Activated naive CD4-positive, alpha-beta T cell treated with anti-CD3 and anti-CD28 coated beads, Interleukin-2, amount 50 U/mL, for 72 hours (primary cell): ENCODE measurements at places on chromosomes 6 and 20.

DNA sequence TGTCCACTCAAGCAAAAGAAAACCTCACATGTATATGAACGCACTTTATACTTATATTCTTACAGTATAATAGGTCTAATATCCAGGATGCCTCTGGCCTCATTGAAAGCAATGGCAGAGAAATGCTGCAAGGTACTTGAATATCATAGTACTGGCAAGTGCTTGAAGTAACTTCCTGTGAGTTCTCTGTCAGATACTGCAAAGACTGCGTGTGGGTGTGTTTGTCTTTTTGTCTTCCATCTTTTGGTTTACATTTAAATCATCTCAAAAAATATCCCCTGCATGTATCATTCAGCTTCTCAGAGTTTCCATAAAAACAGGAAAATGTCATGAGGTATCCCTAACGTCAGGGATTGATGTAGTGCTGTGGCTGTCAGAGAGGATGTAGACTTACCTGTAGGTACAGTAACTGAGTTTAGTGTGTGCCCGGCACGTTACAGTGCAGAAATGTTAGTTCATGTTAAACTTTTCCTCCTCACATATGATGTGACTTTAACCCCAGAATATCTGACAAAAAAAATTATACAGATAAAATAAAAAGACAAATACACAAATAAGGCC lies 184.3 kb downstream of the DST start:
- DNase-seq = no peak

DNA sequence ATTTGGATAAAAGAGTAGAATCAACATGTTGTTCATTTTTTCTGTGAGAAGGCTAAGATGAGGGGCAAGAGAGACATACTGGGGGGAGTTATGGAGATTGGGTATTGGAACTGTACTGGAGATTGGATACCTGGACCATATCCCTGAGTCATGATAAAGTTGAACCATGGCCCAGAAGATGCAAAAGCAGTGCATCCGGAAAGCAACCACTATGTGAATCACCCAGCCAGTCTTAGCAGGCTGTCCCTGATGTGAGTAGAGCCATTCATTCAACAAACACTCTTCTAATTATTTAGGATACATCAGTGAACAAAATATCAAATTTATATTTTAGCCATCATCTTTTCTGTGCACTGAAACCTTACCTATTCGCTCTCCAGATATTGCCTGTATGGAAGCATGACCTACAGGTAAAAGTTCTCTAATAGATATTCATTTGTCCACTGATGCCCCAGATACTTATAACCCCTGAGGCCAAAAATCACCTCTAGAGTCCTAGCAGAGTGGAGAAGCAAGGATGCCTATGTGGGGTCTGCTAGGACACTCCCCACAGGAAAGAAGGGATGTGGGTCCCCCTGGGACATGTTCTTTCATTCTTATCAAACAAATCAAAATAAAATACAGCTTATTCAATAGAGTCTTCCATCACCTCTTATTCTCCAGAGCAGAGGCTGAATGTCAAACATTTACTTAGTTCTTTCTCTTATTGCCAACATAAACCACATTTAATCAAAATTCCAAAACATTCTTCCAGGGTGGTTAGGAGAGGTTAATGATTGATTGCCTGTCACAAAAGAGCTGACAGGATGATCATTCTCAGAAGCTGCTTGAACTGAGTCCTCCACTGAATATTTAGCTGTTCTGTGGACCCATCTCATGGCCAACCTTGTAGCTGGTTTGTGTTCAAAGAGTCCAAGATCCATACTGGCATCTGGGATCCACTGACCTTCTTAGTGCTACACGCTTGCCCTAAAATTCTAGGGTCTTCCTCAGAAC lies 37.0 kb upstream of the PKHD1 start:
- DNase-seq = no peak

- DNase-seq = no peak
Measured at GRCh38 chr6:56552187-56553130, 90.2 kb downstream of the DST start.

GRCh38 chr20:18686696-18687095 lies 98.8 kb downstream of the DTD1 start:
- no peak for DNase-seq

DNA sequence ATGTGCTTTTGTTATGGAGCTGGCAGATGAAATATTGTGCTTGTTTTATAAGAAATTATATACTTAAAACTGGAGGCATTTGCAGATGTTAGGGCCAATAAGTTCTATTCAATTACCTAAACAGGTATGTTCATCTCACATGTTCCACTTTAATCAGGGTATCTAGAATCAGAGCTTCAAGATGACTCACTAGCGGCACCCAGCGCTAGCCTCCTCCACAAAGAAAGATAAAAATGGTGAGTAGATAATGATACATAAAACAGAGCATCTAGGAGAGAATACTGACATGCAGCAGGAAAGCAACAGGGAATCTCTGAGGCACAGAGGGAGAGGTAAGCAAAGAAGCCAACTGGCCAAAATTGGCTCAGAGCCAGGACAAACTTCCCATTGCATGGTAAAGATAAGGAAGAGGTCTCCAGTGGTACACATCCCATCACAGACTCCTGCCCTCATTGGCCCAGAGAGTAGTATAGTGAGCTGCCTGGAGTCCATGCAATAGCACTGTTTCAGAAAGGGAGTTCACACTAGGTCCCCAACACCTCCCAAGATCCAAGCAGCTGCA lies 200.7 kb upstream of the SPTLC3 start:
- no peak for DNase-seq

DNA sequence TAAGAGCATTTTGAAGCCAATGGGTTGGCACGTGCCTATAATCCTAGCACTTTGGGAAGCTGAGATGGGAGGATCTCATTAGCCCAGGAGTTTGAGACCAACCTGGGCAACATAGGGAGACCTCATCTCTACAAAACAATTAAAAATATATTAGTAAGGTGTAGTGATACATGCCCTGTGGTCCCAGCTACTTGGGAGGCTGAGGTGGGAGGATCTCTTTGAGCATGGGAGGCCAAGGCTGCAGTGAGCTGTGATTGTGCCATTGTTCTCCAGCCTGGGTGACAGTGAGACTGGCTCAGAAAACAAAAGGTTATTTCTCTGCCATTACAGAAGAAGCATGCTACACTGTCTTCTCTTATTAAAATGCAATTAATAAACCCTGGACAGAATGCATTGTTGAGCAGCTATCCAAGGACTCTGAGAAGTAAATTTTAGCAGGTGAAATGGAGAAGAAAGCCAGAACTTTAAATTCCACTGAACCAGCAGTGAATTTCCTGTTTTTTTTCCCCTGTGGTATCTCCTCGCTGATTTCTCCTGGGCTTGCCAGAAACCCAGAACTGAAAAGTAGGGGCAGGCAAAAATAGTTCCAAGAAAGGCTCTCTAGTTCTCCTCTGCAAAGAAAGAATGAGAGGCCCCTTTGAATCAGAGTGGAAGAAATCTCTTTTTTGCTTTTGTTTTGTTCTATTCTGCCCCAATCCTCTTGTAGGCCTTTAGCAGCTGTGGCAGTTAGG lies 8.4 kb downstream of the AMD1 start:
- DNase-seq = no peak

GRCh38 chr20:61708891-61709290 lies 356.8 kb downstream of the TAF4 start:
- DNase-seq = no peak

DNA sequence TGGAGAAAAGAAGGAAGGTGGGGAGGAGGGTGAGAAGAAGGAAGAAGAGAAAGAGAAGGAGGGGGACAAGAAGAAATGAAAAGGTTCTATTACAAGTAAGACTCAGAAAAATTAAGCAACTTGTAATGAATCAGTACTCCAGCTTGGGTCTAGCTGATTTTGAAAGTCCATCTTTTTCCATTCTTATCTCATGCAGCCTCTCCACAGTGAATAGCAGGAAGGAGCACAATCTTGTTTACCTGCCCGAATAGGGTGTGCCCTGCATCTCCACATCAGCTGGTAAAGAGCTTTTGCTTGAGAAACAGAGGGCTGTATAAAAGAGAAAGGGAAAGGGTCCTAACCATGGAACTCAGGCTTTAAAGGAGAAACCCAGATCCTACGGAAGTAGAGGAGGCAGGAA lies 348.8 kb downstream of the TPBG start:
- no peak for DNase-seq

DNA sequence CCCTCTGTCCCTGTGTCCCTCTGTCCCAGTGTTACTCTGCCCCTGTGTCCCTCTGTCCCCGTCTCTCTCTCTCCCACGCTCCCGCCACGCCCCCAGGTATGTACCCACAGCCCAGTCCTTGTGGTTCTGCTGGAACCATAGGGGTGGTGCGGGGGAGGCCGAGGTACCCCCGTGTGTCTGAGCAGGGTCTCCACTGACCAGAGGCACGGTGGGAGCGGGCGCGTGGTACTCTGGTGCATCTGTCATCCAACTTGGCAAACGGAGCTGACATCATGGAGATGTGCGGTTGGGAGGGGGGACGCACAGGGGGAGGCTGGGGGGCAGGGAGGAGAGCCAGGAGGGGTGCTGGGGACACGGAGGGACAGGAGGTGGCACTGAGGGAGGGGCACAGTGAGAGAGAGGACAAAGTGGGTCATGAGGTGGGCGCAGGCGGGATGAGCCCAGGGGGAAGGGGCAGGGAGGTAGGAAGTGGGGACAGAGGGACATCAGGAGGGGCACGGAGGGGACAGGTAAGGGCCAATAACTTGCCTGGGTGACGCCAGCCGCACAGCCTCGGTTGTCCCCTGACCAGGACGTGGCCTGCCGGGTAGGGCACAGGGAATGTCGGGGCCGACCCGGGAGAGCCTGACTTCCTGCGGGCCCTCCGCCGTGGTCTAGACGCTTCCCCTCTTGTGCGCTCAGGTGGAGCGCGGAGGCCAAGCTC lies 163.6 kb upstream of the PDE10A start:
- DNase-seq = no peak

DNA sequence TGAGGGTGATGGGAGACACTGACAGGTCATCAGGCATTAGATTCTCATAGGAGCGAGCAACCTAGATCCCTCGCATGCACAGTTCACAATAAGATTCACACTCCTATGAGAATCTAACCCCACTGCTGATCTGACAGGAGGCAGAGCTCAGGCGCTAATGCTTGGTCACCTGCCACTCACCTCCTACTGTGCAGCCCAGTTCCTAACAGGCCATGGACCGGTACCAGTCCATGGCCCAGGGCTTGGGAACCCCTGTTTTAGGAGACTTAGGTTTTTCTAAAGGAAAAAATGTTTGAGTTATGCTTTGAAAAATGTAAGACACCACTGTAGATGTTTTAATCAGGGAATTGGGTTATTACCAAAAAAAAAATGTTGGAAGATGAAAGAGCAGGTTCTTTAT lies 6.7 kb downstream of the HLA-E start:
- no peak for DNase-seq

GRCh38 chr6:33481192-33481591 lies 26.8 kb downstream of the ZBTB9 start:
- no peak for DNase-seq

- no peak for DNase-seq
Measured at GRCh38 chr6:79694623-79695343, 63.7 kb downstream of the SH3BGRL2 start.

DNA sequence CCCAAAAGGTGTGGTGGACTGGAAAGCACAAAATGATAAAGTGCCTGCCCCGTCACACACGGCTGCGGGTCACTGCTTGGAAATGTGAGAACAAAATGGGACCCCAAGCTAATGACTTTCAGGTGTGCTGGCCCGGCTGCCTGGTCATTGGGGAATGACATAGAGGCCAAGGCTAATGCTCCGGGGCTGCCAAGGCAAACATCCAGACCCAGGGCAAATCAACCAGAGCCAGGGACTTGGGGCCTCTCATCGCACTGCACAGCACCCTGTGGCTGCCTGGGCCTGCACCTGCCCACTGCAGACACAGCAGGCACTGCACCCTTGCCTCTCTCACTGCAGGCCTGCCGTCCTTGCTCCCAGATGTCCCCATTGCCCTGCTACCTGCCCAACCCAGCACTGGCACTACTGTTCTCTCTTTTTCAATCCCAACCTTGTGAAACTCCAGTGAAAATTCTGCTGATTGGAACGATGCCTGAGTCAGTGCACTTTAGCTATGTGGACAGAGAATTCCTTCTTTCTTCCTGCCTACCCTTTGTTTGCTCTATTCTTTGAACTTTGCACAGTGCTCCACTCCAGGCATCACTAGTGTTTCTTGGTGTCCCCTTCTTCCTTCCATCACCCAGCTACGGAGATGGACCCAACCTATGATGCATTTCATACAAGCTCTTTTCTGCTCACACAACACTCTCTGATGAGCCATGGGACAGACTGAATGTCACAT lies 849.5 kb downstream of the MAFB start:
- DNase-seq = no peak

GRCh38 chr6:38282911-38283310 lies 356.8 kb downstream of the BTBD9 start:
- no peak for DNase-seq

GRCh38 chr20:9287826-9288225 lies 218.9 kb downstream of the PLCB4 start:
- no peak for DNase-seq

- DNase-seq = no peak
Measured at GRCh38 chr20:37943501-37944455, 40.9 kb downstream of the VSTM2L start.

GRCh38 chr6:20402342-20403069 lies 827 bp downstream of the E2F3 start:
- peak; percentile 54 for DNase-seq

GRCh38 chr6:1296542-1296941 lies 15.4 kb upstream of the FOXQ1 start:
- no peak for DNase-seq

- DNase-seq = no peak
Measured at GRCh38 chr20:1757072-1757471, 99.5 kb upstream of the SIRPG start.

GRCh38 chr6:67630146-67630545 lies 1004.9 kb upstream of the ADGRB3 start:
- DNase-seq = no peak

DNA sequence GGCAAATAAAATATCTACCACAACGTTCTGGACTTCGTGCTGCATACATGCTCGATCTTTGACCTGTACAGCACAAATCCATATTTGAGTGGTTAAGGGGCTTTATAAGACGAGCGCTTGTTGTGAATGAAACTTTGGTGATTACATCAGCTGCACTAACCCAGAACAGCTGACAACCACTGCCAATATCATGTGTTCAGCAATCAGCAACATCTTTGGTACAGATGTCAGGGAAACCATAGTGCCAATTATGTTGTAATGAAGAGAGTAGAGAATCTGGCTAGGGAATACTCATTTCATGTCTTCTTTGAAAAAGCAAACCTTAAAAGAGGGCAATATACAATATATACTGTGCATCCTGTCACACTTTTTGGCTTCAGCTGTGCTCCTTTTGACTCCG lies 188.6 kb upstream of the NT5E start:
- DNase-seq = no peak

GRCh38 chr20:47551222-47551621 lies 49.5 kb downstream of the NCOA3 start:
- DNase-seq = no peak
